ENCODE measurements at places on chromosomes 4 and X. TPM values are rescaled to one million over a fixed set of nuclear protein-coding genes. Genes with fewer than 3 reads are reported as not detected.

DNA sequence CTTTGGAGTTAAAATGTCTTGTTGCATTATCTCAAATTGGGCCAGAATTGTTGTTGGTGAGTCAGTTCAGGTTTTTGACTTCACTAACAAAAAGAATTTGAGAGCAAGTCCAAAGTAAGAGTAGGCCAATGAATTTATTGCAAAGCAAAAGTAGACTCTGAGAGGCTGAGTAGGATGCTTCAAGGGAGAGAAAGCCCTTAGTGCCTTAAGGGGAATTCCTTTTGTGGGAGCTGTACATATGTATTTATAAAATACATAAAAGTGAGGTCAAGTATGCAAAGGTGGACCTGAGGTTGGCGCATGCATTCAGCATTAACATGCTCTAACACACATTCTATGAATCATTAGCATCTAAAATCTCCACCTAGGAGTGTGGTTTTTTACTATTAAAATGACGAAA is 565.4 kb downstream of the GRXCR1 start:
- no peak overlapping the region for H3K27ac ChIP-seq
- H3K4me3 ChIP-seq = no peak overlapping the region
- no peak for DNase-seq
- no peaks in the 10 kb centered on the region for H3K36me3 ChIP-seq

DNA sequence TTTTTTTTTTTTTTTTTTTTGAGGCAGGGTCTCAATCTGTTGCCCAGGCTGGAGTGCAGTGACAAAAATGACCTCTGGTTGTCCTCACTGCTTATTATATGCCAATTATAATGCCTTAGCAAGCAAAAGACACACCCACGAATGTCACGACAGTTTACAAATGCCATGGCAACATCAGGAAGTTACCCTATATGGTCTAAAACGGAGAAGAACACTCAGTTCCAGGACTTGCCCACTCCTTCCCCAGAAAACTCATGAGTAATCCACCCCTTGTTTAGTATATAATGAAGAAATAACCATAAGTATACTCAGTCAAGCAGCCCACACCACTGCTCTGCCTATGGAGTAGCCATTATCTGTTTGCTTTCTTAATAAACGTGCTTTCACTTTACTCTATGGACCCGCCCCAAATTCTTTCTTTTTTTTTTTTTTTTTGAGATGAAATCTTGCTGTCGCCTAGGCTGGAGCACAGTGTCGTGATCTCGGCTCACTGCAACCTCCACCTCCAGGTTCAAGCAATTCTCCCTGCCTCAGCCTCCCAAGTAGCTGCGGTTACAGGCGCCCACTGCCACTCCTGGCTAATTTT is 106.2 kb downstream of the SMIM20 start:
- no peaks in the 10 kb centered on the region for H3K4me1 ChIP-seq
- no peak overlapping the region for H3K27ac ChIP-seq
- no peak overlapping the region for H3K4me3 ChIP-seq

GRCh38 chr4:157978680-157979361 is 194.0 kb downstream of the GASK1B start:
- no peaks in the 10 kb centered on the region for H3K36me3 ChIP-seq
- peaks cover 22% of the 10 kb centered on the region for H3K4me1 ChIP-seq
- no peak overlapping the region for H3K27ac ChIP-seq
- no peaks in the 10 kb centered on the region for H3K27me3 ChIP-seq
- peak overlapping the region; percentile 23 for H3K4me3 ChIP-seq
- peak; percentile 89 for DNase-seq

GRCh38 chrX:43880425-43880824 is 1.8 kb downstream of the MAOB start:
- no peak overlapping the region for H3K4me3 ChIP-seq
- no peak overlapping the region for H3K27ac ChIP-seq
- H3K27me3 ChIP-seq = peaks cover 14% of the 10 kb centered on the region
- DNase-seq = no peak
- H3K4me1 ChIP-seq = no peaks in the 10 kb centered on the region

- no peak overlapping the region for H3K27ac ChIP-seq
- H3K27me3 ChIP-seq = no peaks in the 10 kb centered on the region
- peaks cover 2% of the 10 kb centered on the region for H3K4me1 ChIP-seq
- no peak for DNase-seq
These were observed 612.2 kb downstream of the IQCM start for GRCh38 chr4:149203256-149204001.

DNA sequence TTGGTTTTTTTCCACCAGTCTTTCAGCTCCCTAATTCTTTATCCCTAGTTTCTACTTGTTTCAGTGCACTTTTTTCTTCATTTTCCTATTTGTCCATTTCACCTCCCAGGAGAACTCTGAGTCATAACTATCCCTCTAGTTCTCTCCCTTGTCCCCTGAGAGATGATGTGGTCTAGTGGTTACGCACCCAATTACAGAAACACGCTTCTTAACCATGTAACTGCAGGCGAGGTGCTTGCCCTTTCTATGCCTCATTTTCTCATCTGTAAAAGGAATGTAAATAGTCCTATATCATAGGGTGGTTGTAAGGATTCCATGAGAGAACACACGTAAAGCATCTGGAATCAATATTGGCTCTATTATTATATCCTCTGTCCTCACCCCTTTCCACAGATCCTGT is 8.8 kb upstream of the GRPR start:
- peak; percentile 23 for DNase-seq
- H3K4me3 ChIP-seq = no peak overlapping the region
- no peaks in the 10 kb centered on the region for H3K27me3 ChIP-seq
- H3K4me1 ChIP-seq = no peaks in the 10 kb centered on the region
- no peaks in the 10 kb centered on the region for H3K36me3 ChIP-seq

GRCh38 chr4:1508161-1509160 is 102.2 kb upstream of the NKX1-1 start:
- no peak overlapping the region for H3K27ac ChIP-seq
- H3K36me3 ChIP-seq = no peaks in the 10 kb centered on the region
- H3K4me1 ChIP-seq = no peaks in the 10 kb centered on the region
- no peak overlapping the region for H3K4me3 ChIP-seq

GRCh38 chrX:13090027-13090338 is 45.6 kb upstream of the FAM9C start:
- no peaks in the 10 kb centered on the region for H3K36me3 ChIP-seq
- H3K4me3 ChIP-seq = no peak overlapping the region
- no peak for DNase-seq
- H3K27ac ChIP-seq = no peak overlapping the region
- no peaks in the 10 kb centered on the region for H3K4me1 ChIP-seq
- no peaks in the 10 kb centered on the region for H3K27me3 ChIP-seq

GRCh38 chr4:114780205-114780604 is 181.6 kb downstream of the UGT8 start:
- H3K4me3 ChIP-seq = no peak overlapping the region
- peaks cover 36% of the 10 kb centered on the region for H3K4me1 ChIP-seq
- no peak overlapping the region for H3K27ac ChIP-seq
- peak; percentile 85 for DNase-seq

GRCh38 chr4:97317201-97317600 is 826.1 kb downstream of the STPG2 start:
- no peak for DNase-seq
- no peak overlapping the region for H3K27ac ChIP-seq
- no peaks in the 10 kb centered on the region for H3K36me3 ChIP-seq
- H3K4me3 ChIP-seq = no peak overlapping the region
- H3K27me3 ChIP-seq = no peaks in the 10 kb centered on the region

GRCh38 chr4:184805462-184806228 is 20.1 kb downstream of the ACSL1 start:
- H3K27ac ChIP-seq = no peak overlapping the region
- H3K27me3 ChIP-seq = no peaks in the 10 kb centered on the region
- H3K4me3 ChIP-seq = no peak overlapping the region
- no peaks in the 10 kb centered on the region for H3K4me1 ChIP-seq
- no peak for DNase-seq

DNA sequence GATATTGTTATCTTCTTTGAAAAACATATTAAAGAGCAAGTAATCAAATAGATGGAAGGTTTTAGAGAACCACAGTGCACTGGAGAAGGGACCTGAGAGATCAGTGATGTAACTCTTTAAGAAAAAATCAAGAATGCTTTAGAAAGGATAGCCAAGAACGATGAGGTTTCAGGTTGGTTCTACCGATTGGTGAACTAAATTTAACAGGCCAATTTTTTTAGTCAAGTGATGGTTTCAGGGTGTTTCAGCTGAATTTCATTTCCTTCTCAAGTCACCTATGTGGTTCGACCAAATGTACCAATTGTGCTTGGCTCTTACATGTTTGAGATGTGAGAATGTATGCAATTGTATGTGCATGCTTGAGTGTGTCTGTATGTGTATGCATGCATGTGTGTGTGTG is 26.5 kb downstream of the HS3ST1 start:
- H3K4me3 ChIP-seq = no peak overlapping the region
- H3K4me1 ChIP-seq = no peaks in the 10 kb centered on the region
- no peak for DNase-seq
- H3K36me3 ChIP-seq = no peaks in the 10 kb centered on the region
- H3K27ac ChIP-seq = no peak overlapping the region

GRCh38 chr4:25592736-25593135 is 62.9 kb upstream of the SLC34A2 start:
- H3K4me3 ChIP-seq = no peak overlapping the region
- H3K4me1 ChIP-seq = no peaks in the 10 kb centered on the region
- no peak for DNase-seq

GRCh38 chr4:8200302-8200975 is 1.3 kb downstream of the SH3TC1 start:
- no peaks in the 10 kb centered on the region for H3K27me3 ChIP-seq
- no peak for DNase-seq
- H3K4me3 ChIP-seq = no peak overlapping the region
- peaks cover 6% of the 10 kb centered on the region for H3K4me1 ChIP-seq
- no peaks in the 10 kb centered on the region for H3K36me3 ChIP-seq

GRCh38 chr4:155632310-155632840 is 34.3 kb upstream of the GUCY1A1 start:
- H3K36me3 ChIP-seq = no peaks in the 10 kb centered on the region
- no peak overlapping the region for H3K27ac ChIP-seq
- DNase-seq = no peak
- H3K4me3 ChIP-seq = no peak overlapping the region
- no peaks in the 10 kb centered on the region for H3K4me1 ChIP-seq

DNA sequence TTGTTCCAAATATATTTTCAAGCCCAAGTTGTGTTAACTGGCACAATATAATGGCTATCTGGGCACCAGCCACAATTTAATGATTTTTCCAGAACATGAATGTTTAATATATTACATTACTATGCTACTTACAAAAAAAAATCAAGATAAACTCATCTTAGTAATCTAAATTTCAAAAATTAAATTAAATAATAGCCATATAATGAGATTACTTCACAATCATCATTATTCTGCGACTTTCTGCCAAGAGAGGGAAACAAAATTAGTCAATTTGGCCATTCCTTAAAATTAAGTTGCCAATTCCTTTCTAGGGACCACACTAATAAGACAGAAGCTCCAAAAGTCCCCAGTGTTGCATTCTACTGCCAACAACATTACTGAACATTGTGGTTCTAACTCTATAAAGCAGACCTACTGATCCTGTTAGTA is 7.5 kb downstream of the NEK1 start:
- H3K4me3 ChIP-seq = no peak overlapping the region
- H3K27ac ChIP-seq = no peak overlapping the region
- DNase-seq = no peak
- peaks cover 12% of the 10 kb centered on the region for H3K4me1 ChIP-seq
- no peaks in the 10 kb centered on the region for H3K27me3 ChIP-seq
- H3K36me3 ChIP-seq = no peaks in the 10 kb centered on the region

DNA sequence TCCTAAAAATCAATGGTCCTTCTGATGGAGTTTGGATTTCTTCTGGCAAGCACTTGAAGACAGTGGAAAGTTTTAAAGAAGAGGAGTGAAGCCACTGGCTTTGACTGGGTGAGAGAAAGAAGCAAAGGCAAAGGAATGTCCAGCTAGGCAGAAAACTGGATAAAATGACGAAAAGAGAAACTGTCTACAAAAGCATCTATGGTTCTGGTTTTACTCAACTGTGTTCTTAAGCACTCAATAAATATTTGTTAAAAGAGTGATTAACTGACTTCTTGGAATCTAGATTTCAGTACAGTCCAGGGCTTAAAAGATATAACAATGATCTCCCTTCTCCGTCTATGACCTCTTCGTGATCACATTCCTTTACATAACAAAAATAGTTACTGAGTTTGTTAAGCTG is 52.4 kb downstream of the PACRGL start:
- no peaks in the 10 kb centered on the region for H3K4me1 ChIP-seq
- no peak overlapping the region for H3K27ac ChIP-seq
- no peak overlapping the region for H3K4me3 ChIP-seq
- H3K27me3 ChIP-seq = no peaks in the 10 kb centered on the region
- no peak for DNase-seq

DNA sequence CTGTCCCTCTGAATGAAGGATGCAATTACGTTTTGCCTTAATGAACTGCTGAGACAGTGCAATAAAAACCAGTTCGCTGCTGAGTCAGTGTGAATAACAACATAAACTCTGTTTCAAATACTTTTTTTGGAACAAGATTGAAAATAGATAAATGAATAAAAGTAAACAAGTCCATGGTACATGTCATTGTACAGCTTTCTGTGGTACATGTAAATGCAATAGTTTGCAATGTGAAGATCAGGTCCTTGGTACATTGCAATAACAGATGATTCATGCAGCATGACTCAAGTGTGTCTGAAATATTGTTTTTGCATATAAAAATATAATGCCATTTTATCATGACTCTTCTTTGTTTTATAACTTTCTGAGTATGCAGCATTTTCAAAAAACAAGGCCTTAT is 193.4 kb upstream of the PACRGL start:
- no peak overlapping the region for H3K4me3 ChIP-seq
- no peaks in the 10 kb centered on the region for H3K27me3 ChIP-seq
- H3K36me3 ChIP-seq = no peaks in the 10 kb centered on the region
- H3K27ac ChIP-seq = no peak overlapping the region
- no peaks in the 10 kb centered on the region for H3K4me1 ChIP-seq

DNA sequence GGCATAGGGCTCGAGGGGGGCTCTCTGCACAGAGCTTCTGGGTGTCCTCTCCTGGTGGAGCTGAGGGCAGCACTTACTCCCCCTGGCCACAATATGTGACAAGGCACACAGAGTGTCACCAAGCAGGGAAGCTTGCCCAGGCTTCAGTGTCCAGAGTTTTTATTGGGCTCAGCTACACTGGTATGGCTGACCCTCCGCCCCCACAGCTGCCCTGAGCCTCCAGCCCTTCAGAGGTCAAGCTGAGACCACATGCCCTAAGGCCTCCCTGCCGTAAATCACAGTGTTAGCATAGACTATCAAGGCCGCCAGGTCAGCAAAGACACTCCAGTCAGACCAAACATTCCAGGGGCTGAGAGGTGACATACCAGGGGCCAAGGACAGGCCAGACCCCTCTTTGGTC is 59.0 kb downstream of the EVC start:
- DNase-seq = no peak
- H3K36me3 ChIP-seq = peaks cover 2% of the 10 kb centered on the region
- H3K27ac ChIP-seq = no peak overlapping the region

GRCh38 chrX:11499076-11500044 is 166.4 kb downstream of the ARHGAP6 start:
- H3K4me1 ChIP-seq = no peaks in the 10 kb centered on the region
- H3K27me3 ChIP-seq = no peaks in the 10 kb centered on the region
- no peak overlapping the region for H3K27ac ChIP-seq
- no peaks in the 10 kb centered on the region for H3K36me3 ChIP-seq

SLITRK4 gene
- total RNA-seq = not detected

DOK7 gene
- not detected for total RNA-seq

ADGRL3 gene
- not detected for total RNA-seq

SPARCL1 gene
- total RNA-seq = 1.1 TPM

CENPVL1 gene
- total RNA-seq = 1.5 TPM

HSPA4L gene
- 4.9 TPM for total RNA-seq

GLUD2 gene
- 0.47 TPM for total RNA-seq

ATP2B3 gene
- 0.42 TPM for total RNA-seq
